Mesangial cell (primary cell): ENCODE measurements at places on chromosomes 3 and 15. TPM values are rescaled to one million over a fixed set of nuclear protein-coding genes. Genes with fewer than 3 reads are reported as not detected.

DPH3 gene
- 8.0 and 12.4 TPM in 2 replicates for total RNA-seq

ARPP21 gene
- 0.49 and 0.63 TPM in 2 replicates for total RNA-seq

CAMKV gene
- not detected in 2 replicates for total RNA-seq

ROBO1 gene
- total RNA-seq: 38.3 and 63.5 TPM in 2 replicates

GNAT1 gene
- total RNA-seq: not detected in 2 replicates

HES1 gene
- total RNA-seq: 35.0 and 48.2 TPM in 2 replicates

FGF7 gene
- 0.76 TPM in 1 of 2 replicates, not detected in the other for total RNA-seq

SNX22 gene
- total RNA-seq: under 0.01 and 0.25 TPM in 2 replicates

CPN2 gene
- total RNA-seq: not detected in 2 replicates

FBN1 gene
- 137 and 199 TPM in 2 replicates for total RNA-seq

SPINK8 gene
- total RNA-seq: not detected in 2 replicates

RAP2B gene
- 12.4 and 17.5 TPM in 2 replicates for total RNA-seq

CYP1A2 gene
- total RNA-seq: not detected in 2 replicates

ZNF774 gene
- 0.33 and 1.5 TPM in 2 replicates for total RNA-seq

LINGO1 gene
- 0.16 and 0.76 TPM in 2 replicates for total RNA-seq

RARB gene
- 2.8 and 10.1 TPM in 2 replicates for total RNA-seq

RSRC1 gene
- total RNA-seq: 9.5 and 13.0 TPM in 2 replicates

RARRES1 gene
- 2.3 and 28.3 TPM in 2 replicates for total RNA-seq

GOLGA6L7 gene
- not detected in 2 replicates for total RNA-seq

GCHFR gene
- 24.9 and 91.1 TPM in 2 replicates for total RNA-seq

CHRM5 gene
- under 0.01 TPM in 1 of 2 replicates, not detected in the other for total RNA-seq

ADGRG7 gene
- total RNA-seq: not detected in 2 replicates

SPESP1 gene
- total RNA-seq: 1.3 and 3.4 TPM in 2 replicates

OR5K2 gene
- not detected in 2 replicates for total RNA-seq

TFRC gene
- total RNA-seq: 38.2 and 132 TPM in 2 replicates

TRNT1 gene
- total RNA-seq: 10.0 and 13.2 TPM in 2 replicates

BOC gene
- total RNA-seq: 2.6 and 7.6 TPM in 2 replicates

CPLX3 gene
- not detected in 2 replicates for total RNA-seq

COPS2 gene
- 29.7 and 30.6 TPM in 2 replicates for total RNA-seq

EOMES gene
- not detected in 2 replicates for total RNA-seq

PLIN1 gene
- total RNA-seq: 0.13 TPM in 1 of 2 replicates, not detected in the other

SNAPC5 gene
- 22.3 and 22.8 TPM in 2 replicates for total RNA-seq

MUSTN1 gene
- total RNA-seq: not detected in 2 replicates

NEK11 gene
- 2.0 and 4.3 TPM in 2 replicates for total RNA-seq

INSYN1 gene
- total RNA-seq: 0.81 and 3.8 TPM in 2 replicates

THSD4 gene
- total RNA-seq: 35.8 and 51.3 TPM in 2 replicates

TUSC7 gene
- not detected in 2 replicates for total RNA-seq

GOLGA8Q gene
- not detected in 2 replicates for total RNA-seq

GXYLT2 gene
- 17.6 and 51.1 TPM in 2 replicates for total RNA-seq

MED12L gene
- total RNA-seq: 0.49 and 0.63 TPM in 2 replicates

TGM4 gene
- total RNA-seq: 0.13 and 0.65 TPM in 2 replicates

DNAH1 gene
- total RNA-seq: 0.16 and 2.0 TPM in 2 replicates

LRRC3B gene
- total RNA-seq: not detected in 2 replicates

WDR72 gene
- 1.6 and 3.2 TPM in 2 replicates for total RNA-seq

PLXND1 gene
- total RNA-seq: 125 and 347 TPM in 2 replicates

ZNF385D gene
- total RNA-seq: under 0.01 and 1.1 TPM in 2 replicates
